ENCODE measurements at places on chromosomes 7 and 10. TPM values are rescaled to one million over a fixed set of nuclear protein-coding genes. Genes with fewer than 3 reads are reported as not detected.

DNA sequence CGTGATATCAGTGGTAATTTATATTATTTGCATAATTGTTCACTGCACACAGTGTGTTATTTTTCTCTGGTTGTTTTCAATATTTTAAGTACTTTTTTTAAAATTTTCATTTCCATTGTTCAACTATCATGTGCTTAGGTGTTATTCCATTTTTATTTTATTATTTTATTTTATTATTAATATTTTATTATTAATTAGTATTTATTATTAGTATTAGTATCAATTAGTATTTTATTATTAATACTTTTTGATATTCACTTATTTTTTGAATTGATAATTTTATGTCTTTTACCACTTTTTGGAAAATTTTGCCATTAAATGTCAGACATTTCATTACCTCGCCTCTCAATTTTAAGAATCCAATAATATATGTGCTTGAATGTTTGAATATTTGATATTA, 593.8 kb upstream of the GRM3 start:
- no peak for DNase-seq

Gene DNAH11
- 5.8 TPM for total RNA-seq

DNA sequence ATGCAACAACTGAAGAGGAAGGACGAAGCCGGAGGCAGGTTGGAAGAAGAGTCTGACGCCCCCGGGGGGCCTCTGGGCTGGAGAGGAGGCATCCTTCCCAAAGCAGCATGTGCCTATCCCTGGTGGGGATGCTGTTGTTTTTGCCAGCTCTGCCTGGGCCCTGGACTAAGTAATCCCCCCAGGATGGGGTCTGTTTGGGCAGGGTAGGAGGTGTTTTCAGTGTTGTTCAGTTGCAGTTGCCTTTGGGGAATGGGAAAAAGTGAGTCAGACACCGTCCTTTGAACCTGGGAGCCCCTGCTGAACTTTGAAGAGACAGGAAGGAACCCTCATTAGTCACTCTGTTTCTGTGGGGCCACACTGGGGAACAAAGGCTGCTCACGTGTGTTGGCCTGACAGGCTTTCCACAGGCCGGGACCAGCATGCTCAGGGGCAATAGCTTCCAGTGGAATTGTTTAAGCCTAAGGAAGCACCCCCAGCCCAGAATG, 35.2 kb upstream of the GDF10 start:
- DNase-seq: no peak

Gene CALCR
- not detected for total RNA-seq

DNA sequence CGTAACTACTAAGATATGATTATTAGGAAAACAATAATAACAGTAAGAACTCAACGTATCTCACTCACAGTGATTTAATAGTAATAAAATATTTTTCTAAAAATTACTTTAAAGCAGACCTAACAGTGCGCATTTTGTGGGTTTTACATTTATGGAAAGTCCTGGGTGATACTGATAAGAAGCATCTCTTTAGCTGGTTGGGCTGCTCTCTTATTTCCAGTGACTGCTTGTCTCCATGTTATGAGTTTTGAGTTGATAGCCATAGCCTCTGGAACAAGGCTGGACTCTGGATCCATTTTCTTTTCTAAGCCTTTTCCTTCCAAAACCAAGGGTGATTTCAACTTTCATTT, 29.5 kb upstream of the INHBA start:
- no peak for DNase-seq

Measured in lower leg skin (tissue), 4 donors.